ENCODE measurements at places on chromosomes 2 and 18.

- DNase-seq, result no peak
Observed at GRCh38 chr18:62991959-62992358, 276.6 kb downstream of the PHLPP1 start.

DNA sequence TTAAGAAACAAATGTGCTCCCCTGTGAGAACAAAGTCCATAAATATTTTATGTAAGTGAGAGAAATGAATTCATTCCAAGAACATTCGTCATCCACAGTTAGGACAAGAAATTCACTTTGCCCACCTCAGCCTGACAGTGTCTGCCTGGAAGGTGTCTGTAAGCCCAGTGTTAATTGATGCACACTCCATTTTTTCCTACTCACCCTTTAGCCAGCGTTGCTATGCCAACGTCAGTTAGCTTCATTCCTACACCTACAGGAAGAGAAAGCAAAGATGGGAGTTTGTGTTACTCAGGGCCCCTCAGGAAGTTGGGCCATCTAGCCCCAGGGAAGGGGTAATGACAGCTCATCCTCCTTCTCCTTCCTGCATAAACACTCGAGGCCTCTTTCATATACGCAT is 131.0 kb downstream of the ALPK2 start:
- no peak for DNase-seq

- no peak for DNase-seq
Observed at GRCh38 chr2:204900487-204900886, 355.2 kb downstream of the PARD3B start.

DNA sequence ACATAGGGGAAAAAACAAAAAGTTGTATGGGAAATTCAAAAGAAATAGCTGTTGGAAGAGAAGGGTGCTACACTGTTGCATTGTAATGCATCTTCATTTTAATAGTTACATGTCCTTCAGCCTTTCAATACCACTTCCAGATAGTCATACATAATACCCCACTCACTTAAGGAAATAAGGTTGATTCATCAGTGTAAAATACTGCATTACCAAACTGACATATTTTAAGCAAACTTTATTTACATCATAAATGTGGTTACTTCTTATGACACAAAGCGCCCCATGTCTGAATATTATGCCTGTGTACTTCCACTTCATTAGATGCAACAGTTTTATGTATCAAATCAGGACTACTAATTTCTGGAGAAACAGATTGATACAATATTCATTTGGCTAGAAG is 4.5 kb downstream of the RBMS1 start:
- DNase-seq, result no peak

GRCh38 chr2:41910126-41910525 is 137.7 kb upstream of the PKDCC start:
- no peak for DNase-seq

- DNase-seq, result no peak
Observed at GRCh38 chr2:149928011-149928410, 340.4 kb upstream of the MMADHC start.

DNA sequence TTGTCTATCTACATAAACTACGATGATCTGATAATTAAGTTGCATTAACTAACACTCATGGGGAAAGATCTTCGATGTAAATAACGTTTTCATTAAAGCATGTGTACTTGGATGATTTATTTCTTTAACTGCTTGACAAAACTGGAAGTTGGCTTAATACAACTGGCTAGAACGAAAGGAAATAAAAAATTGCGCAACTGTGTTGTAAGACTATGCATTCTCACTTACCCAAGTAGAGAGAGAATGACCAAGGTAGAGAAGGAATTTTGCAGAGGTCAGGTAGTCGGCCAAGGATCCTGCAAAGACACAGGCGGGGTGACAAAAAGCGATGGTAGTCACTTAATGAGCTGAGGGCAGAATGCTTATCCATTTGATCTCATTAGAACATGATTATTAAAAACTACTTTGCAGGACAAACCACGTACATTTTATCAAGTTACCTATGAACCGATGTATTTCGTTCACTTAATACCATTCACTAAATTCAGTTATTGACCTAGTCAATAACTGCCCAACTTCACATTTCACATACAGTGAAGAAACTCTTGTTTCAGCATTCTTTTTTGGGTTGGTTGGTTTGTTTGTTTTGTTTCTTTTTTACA is 900 bp downstream of the SLC40A1 start:
- DNase-seq, result no peak

GRCh38 chr2:240278661-240279060 is 138.2 kb upstream of the OTOS start:
- DNase-seq, result no peak

DNA sequence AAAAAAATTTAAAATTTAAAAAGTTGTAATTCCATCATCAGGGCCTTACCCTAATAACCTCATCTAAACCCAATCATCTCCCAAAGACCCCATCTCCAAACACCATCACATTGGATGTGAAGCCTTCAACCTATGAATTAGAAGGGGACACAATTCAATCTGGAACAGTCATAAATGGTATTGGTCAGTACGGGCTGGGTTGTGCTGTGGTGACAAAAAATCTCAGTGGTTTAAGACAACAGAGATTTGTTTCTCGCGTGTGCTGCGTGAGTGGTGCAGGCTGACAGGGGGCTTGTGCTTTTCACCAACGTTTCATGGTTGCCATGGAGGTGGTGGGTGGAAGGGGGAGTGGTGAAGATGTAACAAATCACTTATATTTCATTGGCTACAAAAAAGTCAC is 174.5 kb downstream of the INHBB start:
- DNase-seq, result no peak

DNA sequence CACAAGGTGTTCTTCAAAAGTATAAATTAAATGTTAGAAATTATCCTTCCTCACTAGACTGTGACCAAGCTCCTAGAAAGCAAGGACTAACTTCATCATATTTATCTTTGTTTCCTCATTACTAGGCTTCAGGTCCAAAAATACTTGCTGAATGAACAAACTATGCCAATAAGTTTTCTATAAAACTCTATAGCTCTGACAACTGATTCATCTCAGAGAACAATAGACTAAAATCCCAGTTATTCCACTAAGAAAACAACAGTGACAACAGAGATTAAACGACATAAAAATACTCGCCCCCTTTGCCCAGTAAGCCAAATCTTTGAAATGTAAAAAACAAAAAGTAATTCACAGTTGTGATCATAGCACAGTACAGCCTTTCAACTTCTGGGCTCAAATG is 13.6 kb downstream of the TLK1 start:
- no peak for DNase-seq

DNA sequence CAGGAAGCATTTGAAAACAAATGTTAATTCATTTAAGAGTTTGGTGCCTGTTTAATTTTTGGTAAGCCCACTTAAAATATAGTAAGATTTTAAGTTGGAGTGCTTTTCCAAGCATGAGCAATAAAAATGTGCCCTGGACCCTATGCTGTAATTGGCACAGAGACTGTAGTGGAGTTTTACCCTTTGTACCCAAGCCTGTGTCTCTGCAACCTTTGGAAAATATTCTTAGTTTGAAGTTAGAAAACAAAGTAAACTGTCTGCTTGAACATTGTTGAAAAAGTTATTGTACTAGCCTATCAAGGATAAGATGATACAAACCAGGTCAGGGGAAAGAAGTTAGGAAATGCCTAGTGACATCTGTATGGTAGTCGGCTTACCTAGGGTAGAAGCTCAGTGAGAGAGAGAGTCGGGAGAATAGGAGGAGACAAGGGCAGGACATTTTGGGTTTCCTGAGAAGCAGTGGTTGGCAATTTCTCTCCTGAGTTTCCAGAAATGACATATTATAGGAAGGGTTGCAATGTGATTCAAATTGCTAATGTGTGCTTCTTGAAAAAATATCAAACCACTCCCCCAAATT is 66.5 kb downstream of the CCDC85A start:
- no peak for DNase-seq

- no peak for DNase-seq
Observed at GRCh38 chr2:217466104-217466503, 536.7 kb downstream of the TNS1 start.

GRCh38 chr2:168852481-168852880 is 37.7 kb downstream of the SPC25 start:
- no peak for DNase-seq

DNA sequence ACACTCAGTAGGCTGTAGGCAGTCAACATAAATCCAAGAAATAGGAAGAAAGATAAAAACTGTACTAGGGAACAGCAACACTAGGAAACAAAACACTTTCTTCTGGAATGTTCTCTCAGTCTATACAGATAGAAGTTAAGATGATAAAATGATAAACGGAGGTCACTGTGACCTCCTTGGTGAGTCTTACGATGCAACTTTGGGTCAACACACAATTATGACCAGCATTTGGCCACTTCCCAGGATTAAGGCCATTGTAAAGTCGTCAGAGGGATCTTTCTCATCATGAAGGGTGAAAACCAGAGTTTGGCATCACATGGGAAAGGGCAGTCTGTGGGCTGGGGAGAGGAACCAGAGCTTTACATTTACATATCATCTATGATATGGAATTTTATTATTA is 33.4 kb downstream of the LAMA3 start:
- DNase-seq, result no peak

DNA sequence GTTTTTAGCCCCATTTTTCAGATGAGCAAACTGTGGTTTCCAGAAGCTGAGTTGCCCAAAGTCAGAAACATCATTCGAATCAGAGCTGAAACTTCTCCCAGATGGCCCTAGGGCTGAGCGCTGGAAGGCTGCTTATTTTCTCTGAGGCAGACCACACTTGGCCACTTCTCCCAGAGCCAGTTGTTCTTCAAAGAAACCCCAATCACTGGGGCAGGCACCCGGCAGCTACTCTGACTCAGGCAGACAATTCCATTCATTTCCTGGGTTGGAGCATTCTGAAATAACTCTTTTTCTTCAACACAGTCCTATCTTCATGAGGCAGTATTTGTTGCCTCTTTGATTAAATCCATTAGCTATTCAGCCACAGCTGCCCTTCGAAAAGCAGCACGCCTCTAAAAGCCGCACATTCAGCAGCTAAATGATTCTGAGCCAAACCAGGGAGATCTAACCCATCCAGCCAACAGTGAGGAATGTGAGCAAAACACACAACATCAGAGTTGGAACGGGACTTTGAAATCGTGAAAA is 40.9 kb downstream of the LRATD1 start:
- DNase-seq, result no peak

DNA sequence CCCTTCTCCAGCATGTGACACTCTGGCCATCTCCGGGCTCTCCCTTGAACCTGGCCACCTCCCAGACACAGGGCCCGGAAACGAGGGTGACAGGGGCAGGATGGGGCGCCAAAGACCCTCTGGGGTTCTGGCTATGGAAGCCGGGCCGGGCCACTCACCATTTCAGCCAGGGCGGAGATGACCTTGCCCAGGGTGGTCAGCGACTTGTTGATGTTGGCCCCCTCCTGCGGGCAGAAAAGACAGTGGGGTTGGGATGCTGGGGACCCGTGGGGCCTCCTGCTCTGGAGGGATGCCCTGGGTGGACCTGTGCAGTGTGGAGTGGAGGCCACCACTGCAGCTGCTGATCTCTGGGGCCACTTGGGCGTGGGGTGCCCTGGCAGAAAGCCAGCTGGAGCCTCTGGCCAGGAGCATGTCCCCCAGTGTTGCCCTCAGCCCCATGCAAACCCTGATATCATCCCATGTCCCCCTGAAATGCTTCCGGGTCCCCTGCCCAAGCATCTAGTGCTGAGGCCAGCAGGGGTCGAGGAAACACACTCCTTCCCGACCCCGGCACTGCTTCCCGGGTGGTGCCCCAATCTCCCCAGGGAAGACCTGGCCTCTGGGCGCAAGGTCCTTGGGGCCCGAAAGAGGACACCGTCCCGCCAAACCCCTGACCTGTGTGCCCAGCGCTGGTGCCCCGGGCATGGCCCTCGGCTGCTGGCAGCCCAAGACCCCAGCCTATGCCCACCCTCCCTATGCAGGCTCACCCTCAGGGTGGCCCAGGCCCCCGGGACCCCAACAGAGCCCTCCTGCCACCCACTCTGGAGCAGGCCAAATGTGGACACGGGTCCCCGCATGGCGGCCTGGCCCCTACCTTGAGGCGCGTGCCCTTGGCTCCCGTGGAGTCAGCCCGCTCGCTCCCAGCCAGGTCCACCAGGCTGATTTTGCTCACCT is 36.9 kb downstream of the KIF1A start:
- DNase-seq, result no peak

DNA sequence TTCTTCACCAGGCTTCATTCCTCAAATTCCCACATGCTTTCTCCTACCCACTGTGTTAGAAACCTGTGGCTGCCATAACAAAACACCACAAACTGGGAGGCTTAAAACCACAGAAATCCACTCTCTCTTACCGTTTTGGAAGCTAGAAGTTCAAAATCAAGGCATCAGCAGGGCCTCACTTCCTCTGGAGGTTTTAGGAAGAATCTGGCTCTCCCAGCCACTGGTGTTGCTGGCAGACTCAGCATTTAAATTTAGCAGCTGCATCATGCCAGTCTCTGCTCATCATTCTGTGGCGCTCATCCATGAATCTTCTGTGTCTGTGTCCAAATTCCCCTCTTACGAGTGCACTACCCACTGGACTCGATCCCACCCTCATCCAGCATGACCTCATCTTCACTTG is 248.5 kb downstream of the ZNF516 start:
- DNase-seq, result no peak

DNA sequence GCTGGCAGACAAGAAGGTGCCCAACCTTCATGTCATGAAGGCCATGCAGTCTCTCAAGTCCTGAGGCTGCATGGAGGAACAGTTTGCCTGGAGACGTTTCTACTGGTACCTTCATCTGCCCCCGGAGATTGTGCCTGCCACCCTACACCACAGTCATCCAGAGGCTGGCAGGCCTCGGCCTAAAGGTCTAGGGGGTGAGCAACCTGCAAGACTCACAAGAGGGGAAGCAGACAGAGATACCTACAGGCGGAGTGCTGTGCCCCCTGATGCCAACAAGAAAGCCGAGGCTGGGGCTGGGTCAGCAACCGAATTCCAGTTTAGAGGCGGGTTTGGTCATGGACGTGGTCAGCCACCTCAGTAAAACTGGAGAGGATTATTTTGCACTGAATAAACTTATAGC is 12.0 kb upstream of the SERTAD2 start:
- no peak for DNase-seq

- no peak for DNase-seq
Observed at GRCh38 chr2:69597843-69598610, 45.5 kb downstream of the AAK1 start.

DNA sequence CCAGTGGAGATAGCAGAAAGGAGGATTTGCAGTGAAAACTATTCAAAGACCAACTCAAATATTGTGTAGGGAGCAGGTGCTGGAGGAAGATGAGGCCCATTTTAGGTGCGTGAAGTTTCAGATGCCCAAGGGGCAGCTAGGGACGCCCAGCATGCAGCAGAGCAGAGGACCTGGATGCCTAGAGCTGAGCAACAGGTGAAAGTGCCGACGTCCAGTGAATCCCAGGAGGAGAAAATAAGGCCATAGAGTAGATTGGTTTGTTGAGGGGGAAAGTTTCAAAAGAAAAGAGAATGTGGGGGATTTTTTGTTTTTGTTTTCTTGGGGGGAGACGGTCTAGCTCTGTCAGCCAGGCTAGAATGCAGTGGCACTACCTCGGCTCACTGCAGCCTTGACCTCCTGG is 53.1 kb downstream of the OSBPL1A start:
- DNase-seq, result no peak

DNA sequence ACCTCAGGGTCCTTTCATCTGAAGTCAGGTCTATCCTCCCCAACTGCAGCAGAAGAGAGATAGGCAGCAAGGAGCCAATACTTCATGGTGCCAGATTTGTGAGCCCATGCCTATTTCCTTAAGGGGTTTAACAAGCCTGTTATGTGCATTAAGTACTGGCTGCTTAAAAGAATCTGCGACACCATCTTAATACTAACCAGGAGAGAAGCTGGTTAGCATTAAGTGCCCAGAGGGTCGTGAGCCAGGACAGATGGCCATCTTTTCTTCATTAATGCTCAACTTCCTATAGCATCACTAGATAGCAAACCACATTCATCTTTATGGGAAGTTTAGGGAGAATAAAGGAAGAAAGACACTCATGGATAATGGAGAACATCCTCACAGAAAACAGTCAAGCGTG is 289.1 kb downstream of the ETAA1 start:
- DNase-seq, result no peak
